Fibroblast of upper back skin (primary cell): ENCODE measurements at places on chromosomes 1 and 21.

- DNase-seq, result no peak
These were observed 22.5 kb downstream of the ZSCAN20 start for GRCh38 chr1:33494929-33495328.

DNA sequence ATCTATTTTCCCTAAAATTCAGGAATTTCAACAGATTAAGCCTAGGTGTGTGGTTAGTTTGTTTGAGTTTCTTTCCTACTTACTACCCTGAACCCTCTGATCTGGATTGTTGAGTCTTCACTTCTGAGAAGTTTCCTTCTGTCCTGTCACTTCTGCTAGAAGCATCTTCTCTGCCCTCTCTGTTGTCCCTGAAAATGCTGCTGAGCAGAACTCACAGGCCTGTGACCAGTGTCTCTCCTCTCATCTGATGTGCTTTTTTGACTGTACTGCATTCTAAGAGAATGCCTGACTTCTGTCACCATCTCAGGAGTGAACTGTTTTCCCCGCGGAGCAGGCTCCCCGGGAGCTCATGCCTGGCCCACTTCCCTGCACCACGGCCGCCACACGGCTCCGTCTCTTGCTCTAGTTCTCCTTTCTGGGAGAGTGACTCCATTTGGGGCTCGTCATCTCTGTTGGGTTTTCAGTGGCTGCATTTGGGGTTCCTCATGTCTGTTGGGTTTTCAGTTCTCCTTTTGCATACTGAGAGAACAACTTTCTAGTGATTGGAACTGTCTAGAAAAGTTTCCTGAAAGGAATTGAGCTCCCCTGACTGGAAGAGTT, 77.9 kb downstream of the POFUT2 start:
- no peak for DNase-seq

DNA sequence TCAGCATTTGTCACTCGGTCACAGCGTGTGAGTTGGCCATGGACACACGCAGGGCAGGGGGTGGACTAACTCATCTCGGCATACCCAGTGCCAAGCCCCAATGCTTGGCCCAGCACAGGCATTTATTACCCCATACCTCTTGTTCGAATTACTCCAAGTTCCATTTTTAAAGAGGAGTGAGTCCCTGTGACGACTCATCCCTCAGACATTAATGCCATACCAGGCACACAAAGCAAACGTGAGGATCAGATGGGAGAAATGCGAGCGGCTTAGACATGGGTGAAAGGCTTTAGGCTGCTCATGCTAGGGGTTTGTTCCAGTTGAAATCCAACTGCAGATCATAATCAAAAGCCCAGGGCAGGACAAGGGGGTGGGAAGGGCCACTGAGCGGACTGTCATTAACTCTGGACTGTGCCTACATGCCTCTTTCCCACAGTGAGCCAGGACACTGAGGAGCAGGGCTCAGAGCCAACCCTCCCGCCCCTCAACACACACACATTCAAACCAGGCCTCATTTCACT, 118.5 kb upstream of the NGF start:
- DNase-seq, result peak; percentile 60

DNA sequence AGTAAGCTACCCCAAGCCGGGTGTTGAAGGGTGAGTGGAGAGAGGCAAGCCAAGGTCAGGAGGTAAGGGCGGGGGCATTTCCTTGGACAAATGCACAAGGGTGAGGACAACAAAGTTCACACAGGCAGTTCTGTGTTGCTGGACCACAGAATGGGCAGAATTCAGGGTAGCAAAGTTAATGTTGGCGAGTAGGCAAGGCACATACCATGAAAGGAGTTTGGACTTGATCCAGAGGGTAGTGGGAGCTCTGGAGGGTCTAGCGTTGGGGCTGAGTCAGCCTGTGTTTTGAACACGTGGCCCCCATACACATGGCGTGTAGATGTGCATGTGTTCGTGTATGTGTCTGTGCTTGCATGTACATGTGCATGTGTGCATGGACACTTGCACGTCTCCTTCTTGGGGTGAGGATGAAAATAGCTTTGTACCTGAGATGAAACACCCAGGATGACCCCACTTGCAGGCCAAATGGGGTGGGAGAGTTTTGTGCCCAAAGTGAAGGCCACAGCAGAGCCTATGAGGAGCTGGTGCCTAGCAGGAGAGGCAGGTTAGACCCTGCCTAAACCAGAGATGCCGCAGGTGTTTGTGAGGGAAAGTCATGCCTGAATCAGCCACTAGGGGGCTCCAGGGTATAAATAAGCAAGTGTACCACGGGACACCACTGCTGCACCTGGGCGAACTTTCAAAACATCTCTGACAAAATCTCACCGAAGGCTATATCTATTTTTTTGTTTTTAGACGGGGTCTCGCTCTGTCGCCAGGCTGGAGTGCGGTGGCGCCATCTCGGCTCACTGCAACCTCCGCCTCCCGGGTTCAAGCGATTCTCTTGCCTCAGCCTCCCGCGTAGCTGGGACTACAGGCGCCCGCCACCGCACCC, 21.8 kb downstream of the SLC27A3 start:
- DNase-seq, result peak; percentile 63

DNA sequence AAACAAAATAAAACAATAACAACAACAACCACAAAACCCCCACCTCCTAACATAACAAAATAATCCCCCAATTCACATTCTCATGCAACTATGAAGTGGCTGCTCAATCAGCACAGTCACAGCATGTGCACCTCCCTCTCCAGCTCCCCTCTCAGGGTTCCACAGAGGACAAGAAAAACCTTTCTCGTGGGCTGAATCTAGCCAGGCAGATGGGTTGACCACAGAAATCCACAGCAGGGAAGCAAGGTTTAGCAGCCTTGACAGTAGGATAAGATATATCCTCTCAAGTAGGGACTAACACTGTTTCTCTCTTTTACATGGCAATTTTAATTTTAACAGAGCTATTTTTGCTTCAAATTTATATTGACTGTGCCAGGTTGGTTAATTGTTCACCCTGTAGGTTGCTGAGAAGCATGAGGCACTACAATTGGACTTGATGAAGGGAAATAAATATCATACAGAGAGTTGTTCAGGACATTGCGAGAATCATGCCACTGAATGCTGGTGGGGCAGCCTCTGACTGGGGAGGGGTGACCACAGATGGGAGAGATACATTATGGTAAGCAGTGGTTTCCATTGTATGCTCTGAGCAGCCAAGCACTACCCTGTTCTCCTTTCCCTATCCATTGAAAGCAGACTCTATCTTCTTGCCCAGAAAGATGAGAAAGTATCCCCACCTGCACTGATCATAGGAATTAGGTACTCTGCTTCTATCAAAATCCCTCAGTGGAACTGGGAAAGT, 535.1 kb downstream of the DPYD start:
- DNase-seq, result peak; percentile 65

DNA sequence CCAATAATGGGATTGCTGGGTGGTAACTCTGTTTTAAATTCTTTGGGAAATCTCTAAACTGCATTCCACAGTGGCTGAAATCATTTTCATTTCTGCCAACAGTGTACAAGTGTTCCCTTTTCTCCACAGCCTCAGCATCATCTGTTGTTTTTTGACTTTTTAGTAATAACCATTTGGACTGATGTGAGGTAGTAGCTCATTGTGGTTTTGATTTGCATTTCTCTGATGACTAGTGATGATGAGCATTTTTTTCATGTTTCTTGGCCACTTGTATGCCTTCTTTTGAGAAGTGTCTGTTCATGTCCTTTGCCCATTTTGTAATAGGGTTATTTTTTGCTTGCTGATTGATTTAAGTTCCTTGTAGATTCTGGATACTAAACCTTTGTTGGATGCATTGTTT, 131.9 kb upstream of the B3GALT2 start:
- peak; percentile 42 for DNase-seq

- peak; percentile 78 for DNase-seq
These were observed 14.0 kb upstream of the PODN start for GRCh38 chr1:53047737-53048736.

DNA sequence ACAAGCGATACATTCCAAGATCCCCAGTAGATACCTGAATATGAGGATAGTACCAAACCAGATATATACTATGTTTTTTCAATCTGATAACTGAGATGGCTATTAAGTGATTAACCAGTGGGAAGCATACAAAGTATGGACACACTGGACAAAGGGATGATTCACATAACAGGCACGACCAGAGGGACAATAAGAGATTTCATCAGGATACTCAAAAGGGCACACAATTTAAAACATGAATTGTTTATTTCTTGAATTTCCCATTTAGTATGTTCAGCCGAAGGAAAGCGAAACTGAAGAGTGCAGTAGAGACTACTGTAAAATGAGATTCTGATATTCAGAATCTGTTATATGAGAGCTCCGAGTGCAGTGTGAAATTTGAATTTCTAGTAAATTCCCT, 10.6 kb downstream of the ZZZ3 start:
- no peak for DNase-seq

GRCh38 chr1:244002721-244003120, 48.4 kb upstream of the ZBTB18 start:
- DNase-seq, result no peak

DNA sequence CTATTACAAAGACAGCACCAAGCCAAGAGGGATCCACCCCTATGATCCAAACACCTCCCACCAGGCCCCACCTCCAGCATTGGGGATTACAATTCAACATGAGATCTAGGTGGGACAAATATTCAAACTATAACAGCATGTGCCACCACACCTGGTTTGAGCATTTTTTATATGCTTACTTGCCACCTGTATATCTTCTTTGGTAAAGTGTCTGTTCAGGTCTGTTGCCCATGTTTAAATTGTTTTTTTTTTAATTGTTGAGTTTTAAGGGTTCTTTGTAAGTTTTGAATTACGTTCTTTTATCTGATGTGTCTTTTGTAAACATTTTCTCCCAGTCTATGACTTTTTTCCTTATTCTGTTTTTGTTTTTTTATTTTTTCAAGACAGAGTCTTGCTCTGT, 83.4 kb downstream of the LRIG2 start:
- DNase-seq, result no peak

DNA sequence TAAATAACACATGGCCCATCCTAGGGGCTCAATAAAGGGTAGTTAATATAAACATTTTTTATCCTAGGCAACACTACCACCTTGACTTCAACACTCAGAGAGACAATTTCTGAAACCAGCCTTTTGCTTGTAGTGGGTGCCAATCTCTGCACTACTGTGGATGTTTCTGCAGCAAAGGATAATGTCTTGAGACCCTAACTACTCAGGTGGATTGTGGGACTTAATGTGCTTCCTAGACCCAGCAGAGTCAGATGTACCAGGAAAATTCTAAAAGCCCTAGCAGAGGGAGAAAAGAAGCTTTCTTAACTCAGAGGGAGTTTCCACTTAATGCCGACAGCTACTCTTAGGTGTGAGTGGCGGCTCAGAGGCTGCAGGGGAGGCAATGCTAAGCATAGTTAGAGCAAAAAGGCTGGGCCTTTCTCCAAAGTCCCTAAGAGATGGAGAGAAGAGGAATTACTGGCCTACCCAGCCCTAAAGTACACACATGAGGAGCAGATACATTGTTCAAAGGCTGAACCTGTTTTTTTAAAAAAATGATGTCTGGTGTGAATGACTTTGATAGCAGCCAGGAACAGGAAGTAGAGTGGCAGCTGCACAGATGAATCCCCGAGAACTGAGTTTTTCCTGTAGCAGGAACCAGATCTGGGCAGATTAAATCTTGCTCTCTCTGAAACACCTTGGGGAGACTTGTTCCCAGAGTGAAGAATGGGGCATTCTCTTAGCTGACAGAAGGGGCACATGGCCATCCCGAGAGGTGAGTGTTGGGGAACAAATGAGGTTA, 33.5 kb upstream of the ABCD3 start:
- no peak for DNase-seq

- peak; percentile 88 for DNase-seq
These were observed 78.2 kb downstream of the MAP3K7CL start for GRCh38 chr21:29208682-29209059.

GRCh38 chr21:38843379-38843778, 37.6 kb downstream of the ETS2 start:
- DNase-seq, result no peak

GRCh38 chr1:173429471-173430402, 47.4 kb upstream of the PRDX6 start:
- peak; percentile 93 for DNase-seq

DNA sequence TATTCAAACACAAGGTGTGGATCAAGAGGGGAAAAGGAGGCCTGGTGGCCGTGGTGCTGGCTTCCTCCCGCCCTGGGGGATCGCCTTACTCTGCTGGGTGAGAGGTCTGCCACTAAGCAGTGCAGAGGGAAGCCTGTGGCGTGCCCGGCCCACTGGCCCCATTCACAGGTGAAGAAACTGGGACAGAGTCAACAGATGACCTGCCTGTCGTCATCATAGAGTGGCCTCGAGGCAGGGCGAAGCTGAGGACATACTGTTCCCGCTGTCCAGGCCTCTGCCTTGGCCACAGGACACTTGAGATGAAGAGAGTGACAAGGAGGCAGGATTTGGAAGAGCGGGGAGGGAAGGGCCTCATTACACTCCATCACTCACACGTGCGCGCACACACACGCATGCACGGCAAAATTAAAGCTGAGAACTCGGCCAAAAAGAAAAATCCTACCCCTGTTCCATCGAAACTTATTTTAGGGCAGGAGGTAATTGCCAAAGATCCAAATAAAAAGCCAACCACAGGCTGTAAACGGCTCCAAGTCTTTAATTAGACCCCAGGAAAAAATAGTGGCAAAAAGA, 50.5 kb downstream of the CASZ1 start:
- no peak for DNase-seq

DNA sequence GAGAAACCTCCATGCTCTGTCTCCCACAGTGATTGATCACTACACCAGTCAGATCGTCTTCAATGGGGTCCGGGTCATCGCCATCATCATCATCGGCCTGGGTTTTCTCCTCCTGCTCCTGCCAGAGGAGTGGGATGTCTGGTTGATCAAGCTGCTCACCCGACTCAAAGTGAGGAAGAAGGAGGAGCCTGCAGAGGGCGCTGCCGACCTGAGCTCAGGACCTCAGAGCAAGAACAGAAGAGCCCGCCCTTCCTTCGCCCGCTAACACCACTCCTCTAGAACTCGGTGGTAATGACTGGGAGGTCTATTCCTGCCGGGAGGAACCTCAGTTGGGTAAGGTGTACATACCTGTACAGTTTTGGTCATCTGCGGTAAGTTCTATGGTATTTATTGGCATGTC, 50.3 kb upstream of the COA6 start:
- DNase-seq, result peak; percentile 17

- no peak for DNase-seq
These were observed 16.2 kb downstream of the NT5C1A start for GRCh38 chr1:39655578-39656268.

- no peak for DNase-seq
These were observed 1.1 kb downstream of the SPSB1 start for GRCh38 chr1:9293533-9294404.

GRCh38 chr1:43143441-43143888, 28.6 kb downstream of the EBNA1BP2 start:
- DNase-seq, result no peak

DNA sequence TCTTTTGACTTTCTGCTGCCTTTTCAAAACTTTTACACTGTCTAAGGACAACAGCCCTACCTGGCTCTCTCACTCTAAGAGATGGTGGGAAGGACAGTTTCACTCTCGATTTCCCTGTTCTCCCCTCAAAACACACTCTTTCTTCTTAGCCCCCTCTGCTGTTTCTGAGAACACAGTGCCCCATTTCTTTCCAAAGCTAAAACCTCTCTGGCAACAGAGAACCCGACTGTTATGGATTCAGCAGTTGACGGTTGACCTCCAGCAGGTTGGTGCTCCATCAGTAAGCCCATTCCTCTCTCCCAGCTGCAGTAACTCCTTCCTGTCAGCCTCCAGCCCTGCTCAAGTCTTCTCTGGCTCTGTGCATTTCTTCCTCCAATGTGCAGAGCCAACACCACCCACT, 88.2 kb upstream of the ABCD3 start:
- peak; percentile 46 for DNase-seq
